ENCODE measurements at places on chromosomes 3 and 15.

DNA sequence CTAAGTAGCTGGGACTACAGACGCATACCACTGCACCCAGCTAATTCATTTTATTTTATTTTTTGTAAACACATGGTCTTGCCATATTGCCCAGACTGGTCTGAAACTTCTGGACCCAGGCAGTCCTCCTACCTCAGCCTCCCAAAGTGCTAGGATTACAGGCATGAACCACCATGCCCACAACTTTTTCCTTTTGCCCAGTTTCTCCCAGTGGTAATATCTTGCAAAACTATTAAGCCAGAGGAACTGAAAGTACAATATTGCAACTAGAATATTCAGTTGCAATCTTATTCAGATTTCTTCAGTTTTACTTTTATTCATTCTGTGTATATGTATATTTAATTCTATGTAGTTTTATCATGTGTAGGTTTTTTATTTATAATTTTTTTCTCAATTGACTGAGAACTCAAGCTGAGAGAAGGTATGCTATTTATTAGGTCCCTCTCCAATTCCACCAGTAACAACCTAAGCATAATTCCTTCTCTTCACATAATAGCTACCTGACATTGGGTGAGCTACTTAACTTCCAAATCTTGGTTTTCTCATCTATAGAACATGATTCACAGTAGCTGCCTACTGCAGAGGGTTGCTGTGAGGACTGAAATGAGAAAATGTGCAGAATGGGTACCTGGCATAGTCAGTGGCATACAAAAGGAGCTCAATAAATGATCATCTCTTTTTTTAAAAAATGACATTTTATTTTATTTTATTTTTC is 30.8 kb downstream of the KLHL18 start:
- DNase-seq: no peak

DNA sequence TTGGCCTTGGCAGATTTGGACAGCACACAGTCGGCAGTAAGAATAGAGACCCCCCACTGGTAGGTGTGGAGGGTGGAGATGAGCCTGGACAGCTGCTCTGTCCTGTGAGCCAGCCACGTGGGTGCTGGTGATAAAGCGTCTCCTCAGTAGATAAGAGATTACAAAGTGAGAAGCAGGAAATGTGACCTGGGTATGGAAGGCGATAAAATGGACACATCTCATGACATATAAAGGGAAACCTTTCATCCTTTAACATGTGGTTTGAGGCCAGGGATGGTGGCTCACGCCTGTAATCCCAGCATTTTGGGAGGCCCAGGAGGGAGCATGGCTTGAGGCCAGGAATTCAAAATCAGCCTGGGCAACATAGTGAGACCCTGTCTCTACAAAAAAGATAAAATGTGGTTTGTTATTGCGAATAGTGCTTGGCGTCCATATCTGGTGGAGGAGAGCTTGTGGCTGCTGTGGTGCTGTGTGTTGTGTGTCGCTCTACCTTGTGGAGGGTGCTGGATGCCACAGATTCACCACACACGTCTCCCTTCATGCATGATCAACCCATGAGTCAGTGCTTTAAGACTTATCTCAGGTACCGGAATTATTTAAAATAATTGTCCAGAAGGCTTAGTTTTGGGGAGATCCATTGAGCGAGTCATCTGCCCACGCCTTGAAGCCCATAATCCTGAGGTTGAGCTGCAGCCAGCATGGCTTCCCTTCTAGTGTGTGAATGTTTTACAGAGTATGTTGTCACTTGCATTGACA is 157.0 kb downstream of the GABRG3 start:
- DNase-seq: no peak

GRCh38 chr15:65333148-65333820 is 28.8 kb downstream of the RNU5B-1 start:
- DNase-seq: no peak

GRCh38 chr15:59304807-59305206 is 67.9 kb downstream of the MYO1E start:
- no peak for DNase-seq

DNA sequence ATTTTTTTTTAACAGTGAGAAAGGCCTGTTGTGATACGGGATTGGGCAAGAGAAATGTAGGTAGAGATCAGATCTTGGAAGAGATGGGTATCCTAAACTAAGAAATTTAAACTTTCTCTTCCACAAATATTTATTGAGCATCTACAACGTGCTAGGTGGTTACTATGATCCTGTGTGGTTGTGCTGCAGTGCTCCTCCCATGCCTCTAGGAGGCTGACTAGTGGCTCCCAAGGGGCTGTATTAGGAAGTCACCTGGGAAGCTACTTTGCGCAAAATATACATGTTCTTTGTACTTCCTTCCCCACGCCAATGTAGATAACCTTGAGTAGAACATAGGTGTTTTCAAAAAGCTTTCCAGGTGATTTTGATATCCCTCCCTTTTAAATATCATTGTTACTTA is 27.2 kb downstream of the USP3 start:
- DNase-seq: peak; percentile 10

DNA sequence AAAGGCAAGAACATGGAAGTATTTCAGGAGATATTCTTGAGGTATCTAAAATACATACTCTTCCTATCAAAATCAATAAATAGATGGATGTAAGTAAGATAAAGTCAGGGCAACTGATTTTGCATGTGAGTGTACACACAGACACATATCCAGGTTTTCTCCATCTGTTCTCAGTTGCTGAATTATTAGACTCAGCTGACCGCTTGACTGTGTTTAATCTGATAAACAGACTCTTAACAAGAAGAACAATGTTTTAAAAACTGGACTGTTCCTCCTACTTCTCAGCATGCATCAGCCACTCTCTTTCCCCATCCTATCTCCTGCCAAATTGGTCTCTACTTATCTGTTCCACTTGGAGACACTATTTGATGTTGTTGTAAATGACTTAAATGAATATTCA is 73.5 kb downstream of the GOLGA8G start:
- DNase-seq: no peak

DNA sequence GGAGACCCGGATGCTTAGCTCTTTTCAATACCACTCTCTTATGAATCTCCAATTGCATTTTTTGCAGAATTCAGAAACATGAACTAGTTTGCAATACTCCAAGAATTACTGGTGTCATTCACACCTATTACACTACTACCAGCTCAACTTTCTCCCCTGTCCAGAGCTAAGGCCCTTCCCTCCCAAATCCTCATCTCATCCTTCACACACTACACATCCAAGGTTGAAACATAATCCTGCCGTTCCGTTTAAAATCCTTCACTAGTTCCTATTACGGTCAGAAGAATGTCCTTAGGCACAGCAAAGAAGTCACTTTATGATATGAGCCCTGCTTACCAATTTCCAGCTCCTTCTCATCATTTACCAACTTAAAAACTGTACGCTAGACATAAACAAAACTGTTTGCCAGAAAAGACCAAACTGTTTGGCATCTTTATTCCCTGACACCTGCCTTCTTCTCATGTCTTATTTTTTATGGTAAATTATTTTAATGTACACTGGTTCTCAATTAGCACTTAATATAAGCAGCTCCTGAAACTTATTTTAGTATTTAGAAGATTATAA is 22.6 kb downstream of the TBL1XR1 start:
- no peak for DNase-seq

DNA sequence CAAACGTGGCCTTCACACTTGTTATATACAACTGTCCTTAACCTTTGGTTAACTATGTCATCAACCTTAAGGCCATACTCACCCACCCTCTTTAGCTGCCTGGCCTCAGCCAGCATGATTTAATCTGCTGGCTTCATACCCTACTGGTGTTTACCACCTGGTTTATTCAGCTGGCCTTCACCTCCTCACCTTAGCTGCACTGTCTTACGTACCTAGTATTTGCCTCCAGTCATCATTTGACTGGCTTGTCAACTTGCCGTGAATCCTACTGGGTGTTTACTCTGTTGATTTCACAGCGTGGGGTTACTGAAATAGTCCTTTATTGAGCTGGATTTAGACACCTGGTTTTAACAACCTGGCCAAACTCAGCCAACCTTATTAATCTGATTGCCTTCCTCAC is 102.8 kb downstream of the IL12A start:
- DNase-seq: no peak

DNA sequence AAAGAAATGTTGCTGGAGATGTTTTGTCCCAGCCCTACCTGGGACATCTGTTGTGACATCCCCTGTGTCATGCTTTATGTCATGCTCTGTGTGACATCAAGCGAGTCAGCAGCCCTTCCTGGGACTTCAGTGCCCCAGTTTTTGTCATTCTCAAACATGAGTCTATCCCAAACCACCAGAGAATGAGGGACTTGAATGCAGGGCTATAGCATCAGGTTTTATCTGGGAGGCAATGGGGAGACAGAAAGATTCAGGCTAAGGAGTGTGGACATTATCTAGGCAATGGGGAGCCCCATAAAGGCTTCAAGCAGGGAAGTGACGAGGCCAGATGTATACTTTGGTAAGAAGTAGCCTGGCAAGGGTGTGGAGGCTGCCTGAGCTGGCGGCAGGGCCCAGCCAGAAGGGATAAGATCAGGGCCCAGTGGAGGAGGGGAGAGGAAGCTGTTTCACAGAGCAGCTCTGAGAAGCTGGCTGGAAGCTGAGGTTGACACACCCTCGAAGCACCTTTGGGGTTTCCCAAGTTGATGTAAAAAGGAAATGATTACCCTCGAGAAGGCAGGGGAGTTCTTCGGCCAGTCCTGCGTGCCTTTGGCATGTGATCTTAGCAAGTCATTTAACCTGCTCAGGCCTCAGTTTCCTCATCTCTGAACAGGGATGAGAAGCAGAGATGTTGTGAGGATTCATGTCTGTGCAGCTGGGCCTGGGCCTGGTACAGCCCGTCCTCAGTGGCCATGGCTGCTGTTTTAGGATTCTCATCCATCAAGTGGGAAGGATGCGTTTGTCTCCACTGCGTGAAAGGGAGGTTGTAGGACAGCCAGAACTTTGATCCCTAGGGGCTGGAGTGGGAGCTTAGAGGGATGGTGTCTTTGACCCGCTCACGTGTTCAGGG is 34.3 kb downstream of the IRAK2 start:
- no peak for DNase-seq

GRCh38 chr3:70943886-70944285 is 631.4 kb upstream of the MDFIC2 start:
- no peak for DNase-seq

DNA sequence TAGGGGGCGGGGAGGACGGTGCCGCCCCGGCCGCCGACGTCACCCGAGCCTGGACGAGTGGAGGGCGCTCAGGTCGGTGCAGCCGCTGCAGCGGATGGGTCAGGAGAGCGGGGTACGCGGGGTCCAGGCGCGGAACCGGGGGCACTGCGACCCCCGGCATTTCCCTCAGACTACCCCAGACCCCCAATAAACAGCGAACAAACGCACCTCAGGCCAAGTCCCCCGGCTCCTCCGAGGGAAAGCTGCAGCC is 78.9 kb downstream of the IQSEC1 start:
- DNase-seq: peak; percentile 43

DNA sequence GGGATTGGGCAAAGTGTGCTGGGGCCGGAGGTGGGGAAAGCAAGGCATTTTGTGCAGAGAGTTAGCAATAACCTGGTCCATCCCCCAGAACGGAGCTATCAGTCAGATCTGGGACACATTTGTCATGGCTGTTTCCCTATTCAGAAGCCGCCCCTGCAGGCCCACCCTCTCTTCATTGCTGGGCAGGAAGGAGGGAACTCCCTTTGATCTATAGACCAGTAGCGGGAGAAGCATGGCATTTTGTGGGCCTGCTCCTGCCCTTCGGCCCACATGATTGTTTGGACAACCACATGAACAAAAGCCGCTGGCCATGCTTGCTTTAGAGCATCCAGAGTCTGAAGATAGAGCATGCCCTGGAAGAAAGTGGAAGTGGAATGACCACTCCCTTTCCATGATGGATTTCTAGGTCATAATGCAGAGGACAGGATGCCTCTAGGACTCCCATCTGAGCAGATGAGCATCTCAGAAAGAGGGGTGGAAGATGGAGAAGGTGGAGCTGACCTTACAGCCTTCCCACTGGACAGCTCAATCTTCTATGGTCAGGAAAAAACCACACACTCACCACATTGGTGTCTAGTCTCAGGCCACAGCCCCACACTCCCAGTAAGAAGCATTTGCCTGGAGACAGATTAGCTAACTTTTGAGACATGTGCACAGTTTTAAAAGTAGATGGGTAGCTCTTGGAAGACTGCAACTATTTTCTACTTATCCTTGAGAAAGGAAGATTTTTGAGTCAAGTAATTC is 11.9 kb upstream of the LRTM1 start:
- DNase-seq: no peak

DNA sequence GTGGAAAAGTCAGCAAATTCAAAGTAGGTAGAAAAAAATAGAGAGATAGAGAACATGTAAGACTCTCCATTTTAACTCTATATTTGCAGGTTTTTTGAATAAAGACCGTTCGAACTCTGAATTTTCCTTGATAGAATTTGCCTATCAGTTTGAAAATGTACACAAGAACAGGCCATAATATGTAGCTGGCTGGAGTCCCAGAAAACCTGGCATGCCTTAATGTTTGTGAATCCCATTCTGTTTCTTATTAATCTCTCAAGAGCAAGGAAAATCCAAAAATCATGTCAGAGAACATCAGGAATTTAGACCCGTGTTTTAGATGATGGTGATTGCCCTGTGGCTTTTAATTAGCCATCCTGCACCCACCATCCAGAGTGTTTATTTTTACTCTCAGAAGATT is 7.2 kb upstream of the CFAP161 start:
- DNase-seq: no peak

DNA sequence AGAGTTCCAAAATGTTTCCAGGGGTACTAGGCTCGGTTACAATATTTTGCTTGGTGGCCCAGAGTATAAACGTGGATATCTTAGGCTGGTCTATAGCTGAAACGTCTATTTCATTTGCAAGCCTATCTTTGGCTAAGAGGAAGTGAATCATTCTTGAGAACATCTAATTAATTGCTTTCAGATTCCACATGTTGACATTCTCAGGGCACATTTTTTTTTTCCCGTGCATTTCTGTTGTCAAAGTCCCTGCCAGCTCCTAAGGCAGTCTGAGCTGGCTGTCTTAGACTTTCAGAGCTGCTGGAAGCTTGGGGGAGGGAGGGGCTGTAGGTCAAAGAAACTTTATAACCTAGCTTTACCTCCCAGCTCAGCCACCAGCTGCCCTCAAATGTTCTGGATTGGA is 23.2 kb upstream of the LAMP3 start:
- DNase-seq: no peak

DNA sequence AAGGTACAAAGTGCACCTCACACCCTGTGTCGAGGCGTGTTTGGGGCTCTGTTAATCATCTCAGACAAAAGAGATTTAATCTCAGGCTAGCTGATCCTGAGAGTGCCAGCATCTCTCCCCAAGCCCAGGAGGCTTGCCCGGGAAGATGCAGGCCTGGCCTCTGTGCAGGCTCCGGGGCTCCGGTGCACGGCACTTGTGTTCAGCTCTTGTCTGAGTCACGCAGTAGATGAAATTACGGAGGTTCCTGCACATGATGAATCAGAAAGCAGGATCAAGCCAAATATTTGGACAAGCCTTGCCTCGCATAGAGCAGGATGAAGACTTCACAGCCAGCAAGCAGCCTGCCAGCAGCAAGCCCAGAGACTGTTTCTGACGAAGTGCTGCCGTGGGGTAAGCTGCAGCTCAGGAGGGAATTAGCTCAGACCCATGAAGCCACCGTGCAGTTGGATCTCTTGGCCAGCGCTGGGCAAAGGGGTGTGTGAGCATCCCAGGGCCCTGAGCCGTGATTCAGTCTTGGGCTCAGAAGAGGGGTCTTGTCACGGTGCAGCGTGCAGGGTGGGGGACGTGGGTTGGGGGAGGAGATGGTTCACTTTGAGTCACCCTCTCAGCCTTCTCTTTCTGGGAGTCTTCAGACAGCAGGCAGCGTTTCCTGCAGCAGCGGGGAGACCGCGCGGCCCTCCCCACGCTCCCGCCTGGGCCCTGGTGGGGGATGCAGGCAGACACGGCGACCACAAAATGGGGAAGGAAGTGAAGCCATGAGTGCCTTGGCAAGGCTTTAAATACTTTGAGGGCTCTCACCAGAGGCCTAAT is 89.2 kb upstream of the MEF2A start:
- DNase-seq: no peak

- DNase-seq: no peak
Observed at GRCh38 chr3:55000546-55000945, 72.7 kb upstream of the LRTM1 start.
